ENCODE measurements at places on chromosomes 3 and 15.

DNA sequence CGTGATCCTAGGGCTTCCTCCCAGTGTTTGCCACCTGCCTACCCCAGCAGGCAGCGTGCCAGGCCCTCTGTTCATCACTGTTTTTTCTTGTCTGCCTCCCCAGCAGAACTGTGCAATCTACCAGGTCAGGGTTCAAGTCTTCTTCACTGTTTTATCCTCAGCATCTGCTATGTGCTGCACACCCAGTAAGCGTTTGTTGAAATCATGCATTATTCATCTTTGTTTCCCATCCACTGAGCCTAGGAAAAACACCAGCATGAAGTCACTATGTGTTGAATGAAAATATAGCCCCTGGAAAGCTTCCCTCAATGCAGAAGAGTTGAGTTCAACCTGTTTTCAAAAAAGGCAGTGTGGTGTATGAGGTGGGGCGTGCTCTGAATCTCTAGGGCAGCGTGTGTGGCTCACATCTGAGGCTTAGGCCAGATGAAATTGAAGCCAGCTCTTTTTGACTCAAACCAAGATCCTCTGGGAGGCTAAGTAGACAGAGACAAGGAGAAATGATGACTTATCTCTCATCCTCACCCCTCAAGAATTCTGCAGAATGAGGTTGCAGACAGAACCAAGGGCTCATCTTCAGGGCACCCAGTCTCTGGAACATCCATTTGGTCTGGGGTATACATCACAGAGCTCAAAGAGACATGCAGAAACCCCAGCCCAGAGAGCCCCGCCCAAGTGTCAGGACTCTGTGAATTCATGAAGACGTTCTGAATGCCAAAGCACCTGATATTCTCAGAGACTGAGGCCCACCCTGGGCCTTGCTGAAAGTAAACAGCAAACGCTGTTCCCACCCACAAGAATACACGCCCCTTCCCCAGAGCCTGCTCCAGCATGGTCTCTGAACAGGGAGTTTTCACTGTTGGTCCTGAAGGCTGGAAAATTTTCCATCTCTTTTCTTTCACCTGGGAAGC is 5.7 kb upstream of the CAV3 start:
- DNase-seq, result no peak

DNA sequence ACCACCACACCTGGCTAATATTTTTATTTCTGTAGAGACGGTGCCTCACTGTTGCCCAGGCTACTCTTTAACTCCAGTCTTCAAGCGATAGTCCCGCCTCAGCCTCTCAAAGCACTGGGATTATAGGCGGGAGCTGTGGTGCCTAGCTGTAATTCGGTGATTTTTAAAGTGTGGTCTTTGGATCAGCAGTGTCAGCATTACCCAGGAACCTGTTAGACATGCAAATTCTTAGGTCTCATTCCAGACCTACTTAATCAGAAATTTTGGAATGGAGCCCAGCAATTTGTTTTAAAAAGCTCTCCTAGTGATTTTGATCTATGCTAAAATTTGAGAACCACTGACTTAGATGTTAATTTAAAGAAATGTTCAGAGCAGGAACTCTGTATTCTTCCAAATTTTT is 51.9 kb downstream of the GOLM2 start:
- DNase-seq, result peak; percentile 36

- no peak for DNase-seq
Observed at GRCh38 chr3:46946416-46946815, 30.1 kb downstream of the CCDC12 start.

DNA sequence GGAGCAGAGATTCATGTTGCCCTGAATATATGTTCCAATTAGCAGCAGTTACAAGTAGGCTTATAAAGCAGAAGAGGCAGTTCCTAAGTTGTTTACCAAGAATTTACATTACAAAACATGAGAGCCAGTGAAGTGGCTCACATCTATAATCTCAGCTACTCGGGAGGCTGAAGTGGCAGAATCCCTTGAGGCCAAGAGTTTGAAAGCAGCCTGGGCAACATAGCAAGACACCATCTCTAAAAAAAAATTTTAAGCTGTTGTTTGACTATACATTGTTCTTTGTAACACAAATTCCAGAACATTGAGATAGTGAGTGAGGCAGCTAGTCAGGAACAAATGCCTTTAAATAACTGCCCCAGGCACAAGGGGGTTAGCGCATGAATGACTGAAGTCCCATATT is 10.3 kb upstream of the ZMAT3 start:
- no peak for DNase-seq

DNA sequence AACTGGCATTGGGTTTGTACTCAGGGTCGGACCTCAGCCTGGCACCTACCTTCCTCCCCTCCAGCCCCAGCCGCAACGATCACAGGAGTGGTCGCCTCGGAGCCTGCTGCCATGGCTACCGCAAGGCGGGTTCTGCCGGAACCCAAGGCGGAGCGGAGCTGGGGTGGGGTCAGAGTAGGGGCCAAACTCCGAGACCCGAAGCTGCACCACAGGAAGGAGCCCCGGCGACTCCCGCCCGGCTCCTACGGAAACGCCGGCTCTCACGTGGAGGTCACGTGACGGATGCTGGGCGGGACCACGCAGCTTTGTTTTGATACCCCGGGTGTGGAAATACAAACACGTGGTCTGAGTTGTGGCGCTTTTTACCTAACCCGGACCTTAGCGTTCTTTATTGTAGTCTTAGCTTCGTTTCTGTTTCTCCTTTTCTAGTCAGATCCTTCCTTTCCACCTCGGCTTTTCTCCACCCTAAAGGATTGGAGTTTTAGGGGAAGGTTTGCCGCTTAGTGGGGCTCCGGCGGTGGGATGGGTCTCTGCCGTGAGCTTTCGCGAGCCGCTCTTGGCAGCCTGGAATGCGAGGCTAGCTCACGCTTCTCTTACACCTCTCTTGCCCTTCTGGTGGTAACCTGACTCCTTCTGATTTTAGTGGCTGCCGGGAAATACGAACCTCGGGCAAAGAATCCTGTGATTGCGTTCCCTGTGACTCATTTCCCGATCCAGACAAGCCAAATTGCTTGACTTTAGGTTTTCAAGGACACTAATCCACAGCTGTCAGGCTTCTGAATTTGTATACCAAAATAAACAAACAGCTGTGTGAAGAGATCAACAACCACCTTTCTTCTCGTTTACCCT is at the start of gene HSPBAP1:
Gene HSPBAP1, minus strand, starts transcription at position 264 of the 849 bp plus-strand sequence. Its CDS starts 151 bp downstream, at position 113.
- peak; percentile 86 for DNase-seq

DNA sequence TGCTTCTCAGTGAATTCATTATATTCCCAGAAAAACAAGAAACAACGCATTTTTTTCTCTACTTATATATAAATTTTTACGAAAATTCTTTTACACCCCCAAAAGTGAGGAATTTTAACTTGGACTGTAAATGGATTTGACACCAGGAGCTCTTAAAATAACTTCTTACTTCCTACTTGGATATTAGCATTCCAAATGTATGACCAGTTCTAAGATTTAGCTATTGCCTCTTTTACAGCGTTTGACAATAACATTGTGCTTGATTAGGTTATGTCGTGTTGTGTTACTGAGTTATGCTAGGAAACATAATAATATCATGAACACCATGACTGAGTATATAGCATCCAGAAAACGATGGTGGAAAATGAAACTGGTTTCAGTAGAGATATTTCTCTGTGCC is 177.0 kb downstream of the CNTN6 start:
- no peak for DNase-seq

GRCh38 chr15:83108266-83109219 is 1.1 kb downstream of the TM6SF1 start:
- DNase-seq, result no peak

GRCh38 chr3:108388136-108389132 is 92.1 kb downstream of the HHLA2 start:
- DNase-seq, result no peak

GRCh38 chr3:123467046-123467445 is 18.2 kb upstream of the ADCY5 start:
- DNase-seq, result no peak

DNA sequence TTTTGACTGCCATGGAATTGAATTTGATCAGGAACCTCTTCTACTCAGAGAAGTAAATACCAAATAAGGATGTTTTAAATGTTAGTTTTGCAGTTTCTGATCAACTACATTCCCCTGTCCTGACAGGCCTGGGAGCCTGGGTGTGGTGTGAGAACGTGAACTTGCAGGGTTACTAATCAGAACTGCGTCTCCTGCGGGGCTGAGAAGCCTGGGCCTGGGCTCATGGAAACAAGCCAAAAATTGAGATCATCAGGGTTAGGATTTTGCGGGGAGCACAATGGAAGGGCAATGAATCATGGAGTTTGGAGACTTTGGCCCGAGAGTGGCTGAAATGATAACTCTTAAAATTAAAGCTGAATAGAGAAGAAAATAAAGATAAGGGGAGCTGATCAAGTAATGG is 47.8 kb upstream of the C3orf70 start:
- no peak for DNase-seq

DNA sequence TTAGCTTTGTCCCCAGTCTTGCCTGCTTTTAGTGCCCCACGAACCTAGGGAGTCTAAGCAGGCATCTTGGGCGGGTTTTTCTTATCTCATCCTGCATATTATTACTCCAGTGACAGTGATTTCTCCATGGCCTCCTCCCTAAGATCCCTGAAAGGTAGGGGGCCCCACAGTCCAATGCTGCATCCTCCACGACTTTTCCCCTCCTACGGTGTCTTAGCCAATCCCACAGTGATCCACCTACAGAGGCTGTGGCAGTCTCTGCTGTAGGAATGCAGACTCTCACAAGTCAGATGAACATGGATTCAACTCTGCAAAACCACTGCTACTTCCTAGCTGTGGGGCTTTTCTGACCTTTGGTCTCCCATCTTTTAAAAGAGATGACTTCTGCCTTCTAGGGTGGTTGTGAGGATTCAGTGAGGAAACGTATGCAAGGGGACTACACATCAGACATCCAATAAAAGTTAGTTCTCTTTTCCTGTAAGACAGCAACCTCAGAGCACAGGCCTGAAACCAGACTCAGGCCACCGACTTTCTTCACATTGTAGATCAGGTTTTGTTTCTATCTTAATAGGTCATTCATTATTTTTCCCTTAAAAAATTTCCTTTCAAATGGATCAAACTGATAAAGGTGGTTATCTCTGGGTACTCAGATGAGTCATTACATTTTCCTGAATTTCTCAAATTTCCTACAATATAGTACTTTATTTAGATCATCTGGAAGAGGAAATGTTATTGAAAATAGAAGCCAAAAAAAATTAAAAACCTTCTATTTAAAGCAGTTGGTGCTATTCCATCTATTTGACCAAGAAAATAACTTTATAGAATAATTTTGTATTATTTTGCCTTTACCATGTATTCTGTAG is 23.2 kb downstream of the ILDR1 start:
- no peak for DNase-seq

GRCh38 chr3:184827572-184827971 is 15.6 kb downstream of the VPS8 start:
- no peak for DNase-seq

DNA sequence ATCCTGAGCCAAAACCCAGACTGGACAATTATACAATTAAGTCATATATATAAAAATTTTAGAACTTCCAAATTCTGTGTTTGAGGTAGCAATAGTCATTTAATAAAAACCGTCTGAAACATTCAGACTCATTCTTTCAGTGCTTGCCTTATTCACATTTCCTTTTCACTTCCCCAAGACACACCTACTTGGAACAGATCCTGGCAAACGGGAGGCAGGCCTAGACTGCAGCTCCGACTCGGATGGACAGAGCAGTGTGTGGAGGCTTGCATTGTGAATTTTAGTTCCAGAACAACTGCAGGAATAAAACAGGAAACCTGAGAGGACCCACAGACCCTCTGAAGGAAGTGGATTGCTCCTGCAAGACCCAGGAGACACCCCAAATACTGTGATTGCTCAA is 341.4 kb downstream of the CNTN3 start:
- no peak for DNase-seq
